ENCODE measurements at places on chromosomes 4 and X.

- DNase-seq = no peak
Measured at GRCh38 chrX:47380268-47380667, 9.9 kb downstream of the ZNF157 start.

DNA sequence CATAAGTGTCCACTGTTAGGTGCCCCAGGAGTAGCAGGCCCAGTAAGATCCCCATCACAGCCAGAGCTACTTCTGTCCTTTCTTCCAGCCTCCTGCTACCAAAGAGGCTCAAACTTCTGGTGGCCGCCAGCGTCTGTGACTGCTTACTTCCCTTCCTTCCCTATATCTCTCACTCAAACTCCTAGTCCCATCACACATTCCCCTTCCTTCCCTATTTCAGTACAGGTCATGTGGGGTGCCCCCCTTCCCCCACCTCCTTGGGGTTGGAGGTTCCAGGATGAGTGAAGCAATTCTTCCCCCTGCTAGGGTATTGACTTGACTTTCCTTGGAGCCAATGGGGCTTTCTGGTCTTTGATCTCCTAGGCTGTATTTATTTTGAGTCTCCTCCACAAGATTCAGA is at the start of gene VSIG4:
VSIG4 (minus strand) TSS at position 137 of the 400 bp plus-strand sequence; CDS start at position 55, 82 bp downstream.
- no peak for DNase-seq

- no peak for DNase-seq
Measured at GRCh38 chr4:34157547-34157946, 2086.8 kb downstream of the ARAP2 start.

- no peak for DNase-seq
Measured at GRCh38 chr4:79907001-79907400, 166.0 kb downstream of the ANTXR2 start.

DNA sequence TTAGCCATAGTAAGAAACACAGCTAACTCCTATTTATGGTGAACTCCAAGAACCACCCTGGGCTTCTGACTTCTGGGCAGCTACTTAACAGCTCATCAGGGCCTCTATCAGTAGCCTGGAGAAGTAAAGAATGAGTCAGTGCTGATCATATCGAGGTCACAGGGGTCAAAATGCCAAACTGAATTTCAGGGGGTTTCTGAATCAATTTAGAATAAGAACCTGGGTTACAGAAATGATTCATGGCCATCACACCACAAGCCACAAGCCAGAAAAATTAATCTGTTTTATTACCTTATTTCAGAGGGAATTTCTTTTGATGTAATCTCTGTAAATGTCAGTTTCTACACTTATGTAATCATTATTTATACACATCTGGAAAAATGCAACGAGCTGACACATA is 64.4 kb downstream of the CHST7 start:
- DNase-seq = no peak

DNA sequence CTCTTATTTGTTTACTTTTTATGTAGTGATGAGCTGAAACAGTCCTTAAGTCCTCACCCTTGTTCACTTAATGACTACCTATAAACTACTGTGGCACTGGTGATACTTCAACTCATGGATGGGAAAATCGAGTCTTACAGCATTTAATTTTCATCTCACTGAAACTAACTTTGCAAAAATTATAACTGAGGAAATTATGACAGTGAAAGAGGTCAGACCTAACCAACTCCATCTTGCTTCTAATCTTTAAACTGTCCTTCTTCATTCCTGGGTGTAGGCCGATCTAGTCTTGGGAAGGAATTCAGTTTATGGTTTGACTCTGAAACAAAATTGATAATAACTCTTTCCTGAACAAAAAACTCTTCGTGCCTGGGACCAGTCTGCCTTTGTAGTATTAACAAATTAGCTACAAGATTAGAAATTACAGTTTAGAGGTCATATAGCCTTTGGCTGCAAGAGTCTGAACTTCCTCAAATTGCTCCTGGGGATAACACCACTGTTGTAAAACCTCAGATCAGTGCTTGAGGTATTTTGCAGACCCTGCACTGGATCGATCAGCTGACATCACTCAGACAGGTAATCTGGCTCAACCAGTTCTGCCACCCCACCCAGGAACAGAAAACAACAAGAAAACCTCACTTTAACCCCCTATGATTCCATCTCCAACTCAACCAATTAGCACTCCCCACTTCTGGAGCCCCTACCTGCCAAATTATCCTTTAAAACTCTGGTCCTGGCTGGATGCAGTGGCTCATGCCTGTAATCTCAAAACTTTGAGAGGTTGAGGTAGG is 995.7 kb upstream of the PRKX start:
- peak; percentile 79 for DNase-seq

- peak; percentile 44 for DNase-seq
Measured at GRCh38 chr4:41865981-41866798, 69.0 kb upstream of the TMEM33 start.

GRCh38 chr4:182608525-182608924 is 308.7 kb downstream of the DCTD start:
- DNase-seq = no peak

- DNase-seq = no peak
Measured at GRCh38 chr4:27081675-27082586, 221.3 kb downstream of the STIM2 start.

GRCh38 chr4:14008494-14008893 is 381.0 kb upstream of the BOD1L1 start:
- no peak for DNase-seq

DNA sequence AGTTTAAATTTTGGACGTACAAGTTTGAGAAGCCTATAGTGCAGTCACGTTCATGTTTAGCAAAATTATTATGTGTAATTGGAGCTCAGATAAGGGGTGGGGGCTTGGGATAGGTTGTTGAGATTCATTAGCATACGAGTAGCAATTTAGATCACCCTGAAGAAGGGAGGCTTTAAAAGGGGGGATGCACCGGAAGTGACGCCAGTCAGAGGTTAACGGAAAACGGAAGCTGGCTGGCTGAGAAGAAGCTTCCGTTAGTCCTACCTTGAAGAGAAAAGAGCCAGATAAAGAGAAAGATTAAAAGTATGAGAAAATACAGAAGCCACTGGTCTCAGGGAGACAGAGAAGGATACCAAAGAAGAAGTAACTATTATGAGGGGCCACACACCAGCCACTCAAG is 1.1 kb upstream of the NXT2 start:
- DNase-seq = no peak

DNA sequence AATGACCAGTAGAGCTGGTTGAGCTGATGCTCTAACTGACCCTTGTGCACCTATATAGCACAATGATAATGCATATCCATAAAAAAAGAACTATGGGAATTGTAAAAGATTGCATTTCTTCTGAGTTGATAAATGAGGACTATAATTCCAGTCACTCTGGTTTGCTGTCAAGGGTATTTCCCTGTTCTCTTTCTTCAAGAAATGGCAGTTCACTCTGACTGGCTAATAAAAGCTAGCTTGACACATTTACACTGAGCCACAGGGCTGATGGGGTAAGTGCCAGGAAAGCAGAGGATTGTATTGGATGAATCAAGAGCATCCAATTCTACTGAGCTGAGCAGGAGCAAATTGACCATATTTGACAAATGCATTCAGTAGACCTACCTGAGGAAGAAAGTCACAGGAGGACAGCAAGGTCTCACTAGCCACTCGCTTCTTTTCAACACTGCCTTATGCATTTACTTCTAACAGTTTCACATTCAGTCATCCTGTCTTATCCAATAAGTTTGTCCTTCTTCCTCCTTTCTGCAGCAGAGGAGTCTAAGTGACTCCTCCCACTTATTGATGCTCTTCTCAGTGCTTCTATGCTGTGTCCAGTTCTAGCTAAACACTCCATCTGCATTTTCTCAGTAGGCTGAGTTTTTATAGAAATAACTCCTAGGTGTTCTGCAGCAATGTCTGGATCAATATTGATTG is 43.0 kb downstream of the RBMX2 start:
- no peak for DNase-seq

GRCh38 chrX:7704205-7704604 is 138.8 kb upstream of the VCX start:
- no peak for DNase-seq

DNA sequence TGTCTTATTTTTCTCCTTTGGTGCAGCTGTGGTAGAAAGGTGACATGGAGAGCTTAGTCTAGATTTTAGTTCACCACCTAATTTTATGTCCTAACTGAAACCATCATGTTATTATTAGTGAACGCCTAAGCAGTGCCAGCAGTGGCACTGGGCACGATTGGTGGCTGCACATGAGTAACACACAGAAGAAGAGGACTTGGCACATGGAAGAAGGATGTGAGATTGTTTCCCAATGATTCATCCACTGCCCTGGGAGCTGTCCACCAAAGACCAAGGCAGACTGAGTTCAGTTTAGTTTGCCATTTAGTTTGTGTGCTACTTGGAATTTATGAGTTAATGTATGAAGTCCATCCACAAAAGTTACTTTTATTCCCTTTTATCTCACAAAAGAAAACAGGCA is 68.1 kb upstream of the NAP1L5 start:
- DNase-seq = no peak

DNA sequence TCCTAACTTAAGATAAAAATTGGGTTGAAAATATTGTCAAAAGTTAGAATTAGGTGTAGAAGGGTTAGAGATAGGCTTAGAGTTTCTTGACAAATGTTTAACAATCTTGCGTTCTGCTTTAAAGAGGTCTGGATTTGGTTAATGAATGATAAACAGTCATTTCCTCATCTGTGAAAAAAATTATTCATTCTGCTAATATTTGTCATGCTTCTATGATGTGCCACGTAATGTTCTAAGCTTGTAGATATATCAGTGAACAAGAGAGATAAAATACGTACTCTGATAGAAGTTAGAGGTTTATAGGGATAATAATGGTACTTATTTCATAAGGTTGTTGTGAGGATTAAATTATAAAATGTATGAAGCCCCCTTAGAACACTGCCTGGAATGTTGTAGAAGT is 443.0 kb upstream of the GALNT7 start:
- no peak for DNase-seq

GRCh38 chr4:113785781-113786180 is 24.2 kb upstream of the CAMK2D start:
- no peak for DNase-seq

DNA sequence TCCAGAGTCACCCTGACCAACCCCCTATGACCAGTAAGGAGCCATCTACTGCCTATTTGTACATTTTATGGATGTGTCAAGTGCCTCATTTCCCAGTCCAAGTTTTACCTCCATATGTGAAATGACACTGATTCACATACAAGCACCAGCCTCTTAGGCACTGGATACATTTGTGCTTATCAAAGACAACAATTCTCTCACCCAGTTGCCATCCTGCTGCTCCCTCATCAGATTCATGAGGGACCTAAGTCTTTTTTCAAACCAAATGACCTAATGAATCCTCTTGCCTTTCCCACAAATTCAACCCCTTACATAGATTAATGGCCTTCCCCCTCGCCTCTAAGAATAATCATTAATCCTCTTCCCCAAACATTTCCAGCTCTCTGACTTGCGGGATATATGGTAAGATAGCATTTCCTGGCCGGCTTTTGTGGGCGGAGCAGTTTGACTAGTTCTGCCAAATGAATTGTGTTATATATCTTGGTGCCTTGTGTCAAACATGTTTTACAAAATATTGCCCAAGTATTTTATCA is 233.9 kb downstream of the ARAP2 start:
- no peak for DNase-seq
